ENCODE measurements at places on chromosomes 12 and 14. TPM values are rescaled to one million over a fixed set of nuclear protein-coding genes. Genes with fewer than 3 reads are reported as not detected.

The TROAP gene
- 19.6 TPM for total RNA-seq

The SLC38A6 gene
- 19.9 TPM for total RNA-seq

The SMIM41 gene
- total RNA-seq = 0.21 TPM

The LYZ gene
- not detected for total RNA-seq

The MTRFR gene
- 12.9 TPM for total RNA-seq

The FOXN4 gene
- not detected for total RNA-seq

DNA sequence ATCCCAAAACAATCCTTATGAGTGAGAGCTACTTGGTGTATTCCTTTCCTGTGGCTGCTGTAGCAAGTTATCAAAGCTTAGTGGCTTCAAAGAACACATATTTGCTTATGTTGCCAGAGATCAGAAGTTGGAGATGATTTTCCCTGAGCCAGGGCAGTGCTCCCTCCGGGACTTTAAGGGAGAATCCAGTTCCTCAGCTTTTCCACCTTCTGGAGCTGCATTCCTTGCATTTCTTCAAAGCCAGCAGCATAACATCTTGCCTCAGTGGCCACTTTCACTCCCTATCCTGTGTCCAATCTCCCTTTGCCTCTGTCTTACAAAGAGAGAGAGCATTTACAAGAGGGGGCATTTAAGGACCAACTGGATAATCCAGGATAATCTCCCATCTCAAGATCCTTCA, 33.7 kb downstream of the P2RX7 start:
- DNase-seq = no peak

GRCh38 chr14:102507857-102508312, 1.7 kb downstream of the ANKRD9 start:
- no peak for DNase-seq

DNA sequence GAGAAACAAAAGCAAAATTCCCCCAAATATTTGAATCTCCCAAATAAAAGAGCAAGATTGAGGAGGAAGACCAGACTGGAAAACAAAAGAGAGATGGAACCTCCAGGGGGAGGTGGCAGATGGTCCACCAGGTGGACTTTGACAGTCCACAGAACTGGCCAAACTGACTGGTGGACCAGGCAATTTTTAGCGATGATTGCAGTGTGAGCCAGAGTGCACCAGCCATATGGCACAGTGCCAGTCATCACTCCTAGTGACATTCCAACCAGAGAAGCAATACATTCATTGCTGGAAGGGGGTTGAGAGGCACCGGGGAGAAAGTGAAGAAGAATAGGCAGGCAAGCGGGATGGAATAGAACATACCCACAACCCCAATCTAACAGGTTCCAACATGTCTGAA, 182.9 kb downstream of the EXOC5 start:
- no peak for DNase-seq

DNA sequence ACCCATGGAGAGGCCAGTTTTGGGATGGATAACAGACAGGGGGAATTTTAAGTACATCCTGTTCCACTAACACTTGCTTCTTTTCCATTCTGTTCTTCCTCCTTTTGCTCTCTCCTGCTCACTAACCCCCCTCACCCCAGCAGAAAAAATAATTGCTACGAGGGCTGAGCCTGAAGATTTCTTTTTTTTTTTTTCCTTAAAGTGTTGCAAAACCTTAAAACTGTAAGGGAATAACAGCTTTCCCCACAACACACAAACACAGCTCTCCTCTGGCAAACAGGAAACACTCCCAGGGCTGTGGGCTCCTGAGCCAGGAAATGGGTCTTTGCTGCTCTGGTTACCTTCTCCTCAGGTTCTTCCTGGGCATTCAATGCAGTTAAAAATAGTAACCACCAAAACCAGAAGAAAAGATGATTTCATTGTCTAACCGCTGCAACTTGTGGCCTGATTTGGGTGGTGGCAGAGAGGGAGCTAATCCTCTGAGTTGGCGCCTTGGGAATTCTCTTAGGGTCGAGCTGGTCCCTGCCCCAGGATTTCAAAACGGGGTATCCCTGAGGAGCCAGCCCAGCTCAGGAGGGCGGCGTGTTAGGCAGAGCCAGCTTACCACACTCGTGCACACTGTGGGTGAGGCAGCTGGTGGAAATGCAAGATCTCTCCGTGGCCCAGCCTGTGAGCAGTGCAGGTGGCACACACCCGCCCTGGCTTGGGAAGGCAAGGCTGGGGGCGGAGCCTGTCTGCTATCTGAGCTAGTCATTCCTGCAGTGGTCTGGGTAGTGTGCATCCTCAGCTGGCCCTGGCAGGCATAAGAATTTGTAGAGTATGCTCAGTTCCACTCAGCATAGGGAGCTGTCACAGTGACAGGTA, 17.1 kb upstream of the EMP1 start:
- DNase-seq = no peak

GRCh38 chr12:53499266-53500141, at the start of gene MAP3K12:
MAP3K12 (minus strand) TSS chr12:53499458; CDS start chr12:53487391, 12,067 bp downstream.
- DNase-seq = no peak

- DNase-seq = no peak
Measured at GRCh38 chr12:53252349-53252916, 15.7 kb upstream of the ESPL1 start.

DNA sequence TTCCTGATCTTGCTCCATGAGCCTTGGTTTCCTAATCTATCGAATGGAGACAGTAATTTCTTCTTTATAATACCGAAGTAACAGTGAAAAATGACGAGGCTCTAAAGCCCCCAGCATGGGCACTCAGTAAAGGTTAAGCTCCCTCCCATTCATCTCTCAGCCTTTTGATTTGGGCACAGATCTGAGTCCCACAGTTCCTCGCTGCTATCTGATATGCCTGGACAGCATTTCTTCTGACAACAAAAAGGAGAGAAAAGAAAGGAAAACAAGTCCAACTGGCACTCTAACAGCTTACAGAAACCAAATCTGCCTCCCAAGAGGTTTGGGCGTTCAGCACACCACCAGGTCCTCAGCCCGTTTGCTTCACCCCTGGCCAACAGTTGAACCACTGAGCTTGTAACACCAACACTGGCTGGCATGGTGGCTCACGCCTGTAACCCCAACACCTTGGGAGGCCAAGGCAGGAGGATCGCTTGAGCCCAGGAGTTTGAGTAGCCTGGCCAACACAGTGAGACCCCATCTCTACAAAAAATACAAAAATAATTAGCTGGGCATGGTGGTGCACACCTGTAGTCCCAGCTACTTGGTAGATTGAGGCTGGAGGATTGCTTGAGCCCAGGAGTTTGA, 19.5 kb downstream of the CCDC88C start:
- no peak for DNase-seq

GRCh38 chr12:7994731-7995205, 37.7 kb upstream of the FOXJ2 start:
- DNase-seq = no peak

DNA sequence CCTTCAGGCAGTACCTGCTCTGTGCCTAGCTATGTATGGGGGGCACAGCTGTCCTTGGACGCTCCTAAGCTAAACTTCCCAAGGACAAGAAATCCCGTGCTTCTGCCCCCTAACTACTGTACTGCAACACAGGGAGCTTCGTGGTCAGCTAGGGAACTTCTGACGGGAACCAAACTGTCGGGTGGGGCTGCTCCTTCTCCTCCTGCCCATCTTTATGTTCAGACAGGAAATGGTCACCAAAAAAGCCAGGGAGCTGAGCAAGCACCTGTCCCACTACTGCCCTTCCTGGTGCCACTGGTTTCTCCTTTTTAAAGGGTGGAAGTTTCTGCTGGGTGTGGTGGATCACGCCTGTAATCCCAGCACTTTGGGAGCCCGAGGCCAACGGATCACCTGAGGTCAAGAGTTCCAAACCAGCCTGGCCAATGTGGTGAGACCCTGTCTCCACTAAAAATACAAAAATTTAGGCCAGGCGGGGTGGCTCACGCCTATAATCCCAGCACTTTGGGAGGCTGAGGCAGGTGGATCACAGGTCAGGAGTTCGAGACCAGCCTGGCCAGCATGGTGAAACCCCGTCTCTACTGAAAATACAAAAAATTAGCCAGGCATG, 26.6 kb downstream of the PXN start:
- DNase-seq = no peak

- DNase-seq = no peak
Measured at GRCh38 chr12:56221232-56221756, 428 bp downstream of the RNF41 start.

DNA sequence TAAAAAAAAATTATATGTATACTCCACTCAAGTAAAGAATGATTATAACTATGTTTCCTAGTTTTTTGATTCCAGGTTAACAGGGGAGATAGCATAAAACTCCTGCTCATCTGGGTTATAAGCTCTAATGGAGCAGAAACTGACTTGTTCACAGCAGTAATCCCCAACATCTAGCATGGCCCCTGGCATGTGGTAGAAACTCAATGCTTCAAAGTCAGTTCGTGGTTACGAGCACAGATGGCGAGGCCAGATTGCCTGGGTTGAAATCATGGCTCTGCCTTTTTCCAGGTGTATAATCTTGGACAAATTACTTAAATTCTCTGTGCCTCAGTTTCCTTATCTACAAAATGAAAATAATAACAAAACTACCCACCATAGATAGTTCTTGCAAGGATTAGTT, 183.8 kb downstream of the TTC7B start:
- DNase-seq = no peak

- DNase-seq = no peak
Measured at GRCh38 chr14:72812292-72812851, 81.5 kb downstream of the DPF3 start.

DNA sequence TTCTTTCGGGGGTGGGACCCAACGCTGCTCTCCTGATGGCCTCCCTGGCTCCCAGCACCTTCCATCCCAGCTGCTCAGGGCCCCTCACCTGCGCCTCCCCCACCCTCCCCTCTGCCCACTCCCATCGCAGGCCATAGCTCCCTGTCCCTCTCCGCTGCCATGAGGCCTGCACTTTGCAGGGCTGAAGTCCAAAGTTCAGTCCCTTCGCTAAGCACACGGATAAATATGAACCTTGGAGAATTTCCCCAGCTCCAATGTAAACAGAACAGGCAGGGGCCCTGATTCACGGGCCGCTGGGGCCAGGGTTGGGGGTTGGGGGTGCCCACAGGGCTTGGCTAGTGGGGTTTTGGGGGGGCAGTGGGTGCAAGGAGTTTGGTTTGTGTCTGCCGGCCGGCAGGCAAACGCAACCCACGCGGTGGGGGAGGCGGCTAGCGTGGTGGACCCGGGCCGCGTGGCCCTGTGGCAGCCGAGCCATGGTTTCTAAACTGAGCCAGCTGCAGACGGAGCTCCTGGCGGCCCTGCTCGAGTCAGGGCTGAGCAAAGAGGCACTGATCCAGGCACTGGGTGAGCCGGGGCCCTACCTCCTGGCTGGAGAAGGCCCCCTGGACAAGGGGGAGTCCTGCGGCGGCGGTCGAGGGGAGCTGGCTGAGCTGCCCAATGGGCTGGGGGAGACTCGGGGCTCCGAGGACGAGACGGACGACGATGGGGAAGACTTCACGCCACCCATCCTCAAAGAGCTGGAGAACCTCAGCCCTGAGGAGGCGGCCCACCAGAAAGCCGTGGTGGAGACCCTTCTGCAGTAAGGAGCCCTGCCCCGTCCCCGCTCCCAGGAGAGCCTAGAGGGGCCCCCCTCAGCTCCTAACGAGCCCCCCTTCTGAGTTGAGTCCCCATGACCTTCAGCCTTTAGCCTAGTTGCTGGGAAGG, at the start of gene HNF1A:
HNF1A (plus strand) TSS at position 248 of the 924 bp plus-strand sequence; CDS start at position 474, 226 bp downstream.
- no peak for DNase-seq

DNA sequence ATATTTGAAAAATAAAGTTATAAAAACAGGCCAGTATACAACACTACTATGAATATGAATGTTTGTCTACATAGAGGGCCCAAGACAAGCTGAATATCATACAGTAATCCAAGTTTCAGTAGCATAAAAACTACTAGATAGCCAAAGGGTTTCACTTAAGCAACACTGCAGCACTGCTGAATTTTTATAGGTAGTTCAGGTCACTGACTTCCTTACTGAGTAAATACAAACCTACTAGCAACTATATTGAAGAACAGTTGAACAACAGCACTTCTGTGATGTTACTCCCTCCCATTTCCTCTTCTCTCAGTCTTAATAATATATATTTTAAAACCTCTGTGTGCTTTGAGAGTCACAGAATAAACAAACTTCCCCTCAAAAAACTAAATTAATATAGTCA, 42.7 kb downstream of the GTF2A1 start:
- no peak for DNase-seq

DNA sequence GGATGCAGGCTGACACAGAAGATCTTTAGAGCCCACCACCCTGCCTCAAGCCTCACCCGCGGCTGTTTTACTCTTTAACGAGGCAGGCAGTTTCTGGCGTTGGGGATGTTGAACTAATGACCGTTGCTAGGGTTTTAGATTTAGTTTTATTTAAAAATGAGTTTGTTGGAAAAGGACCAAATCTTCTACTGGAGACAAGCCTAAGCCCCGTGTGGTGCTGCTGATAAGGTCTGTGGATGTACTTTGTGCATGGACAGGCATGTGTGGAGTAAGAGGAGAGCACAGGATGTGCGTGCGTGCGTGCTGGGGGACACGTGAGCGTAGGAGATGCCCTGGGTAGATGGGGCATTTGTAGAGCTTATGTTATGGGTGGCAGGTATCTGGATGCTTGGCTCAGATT, 5.7 kb downstream of the NTF3 start:
- DNase-seq = no peak

DNA sequence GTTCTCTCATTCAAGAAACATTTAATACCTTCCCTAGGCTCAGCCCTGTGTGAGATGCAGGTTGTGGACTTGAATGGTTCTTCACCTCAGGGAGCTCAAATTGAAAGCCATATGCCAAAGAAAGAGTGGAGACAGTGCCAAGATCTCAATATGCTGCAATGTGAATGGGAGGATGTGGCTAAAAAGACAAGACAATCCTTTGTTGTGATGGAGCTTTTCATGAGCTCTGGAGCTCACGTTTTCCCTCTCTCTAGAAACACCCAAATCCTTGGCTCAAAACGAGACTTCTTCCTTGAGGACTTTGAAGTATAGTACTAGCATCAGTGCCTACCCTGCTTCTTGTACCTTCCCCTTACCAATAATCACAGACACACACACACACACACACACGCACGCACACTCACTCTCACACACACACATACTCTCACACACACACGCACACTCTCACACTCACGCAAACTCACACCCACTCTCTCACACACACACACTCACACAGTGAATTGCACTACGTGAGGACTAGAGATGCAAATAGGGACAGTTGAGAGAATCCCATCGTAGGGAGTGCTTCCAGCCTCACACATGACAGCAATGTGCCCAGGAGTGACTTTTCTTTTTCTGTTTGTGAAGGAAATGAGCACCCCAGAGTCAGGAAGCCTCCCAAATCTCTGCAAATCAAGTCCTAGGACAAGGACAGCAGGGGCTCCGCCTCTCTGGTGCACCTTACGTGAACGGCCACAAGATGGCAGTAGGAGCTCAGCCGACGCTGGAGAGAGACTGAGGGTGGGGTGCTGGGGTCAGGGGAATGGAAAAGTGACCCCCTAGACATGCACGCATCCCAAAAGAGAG, 231.4 kb downstream of the PCNX1 start:
- no peak for DNase-seq

GRCh38 chr12:111976291-111976690, 36.7 kb downstream of the TMEM116 start:
- DNase-seq = no peak

- DNase-seq = no peak
Measured at GRCh38 chr14:76131071-76131965, 20.4 kb upstream of the GPATCH2L start.

GRCh38 chr14:59028476-59029202, 159.8 kb upstream of the DAAM1 start:
- DNase-seq = peak; percentile 30

- DNase-seq = no peak
Measured at GRCh38 chr14:72559202-72559601, 334.7 kb downstream of the DPF3 start.

Measured in pulmonary artery endothelial cell (primary cell).